ENCODE measurements at places on chromosomes 5 and 9.

DNA sequence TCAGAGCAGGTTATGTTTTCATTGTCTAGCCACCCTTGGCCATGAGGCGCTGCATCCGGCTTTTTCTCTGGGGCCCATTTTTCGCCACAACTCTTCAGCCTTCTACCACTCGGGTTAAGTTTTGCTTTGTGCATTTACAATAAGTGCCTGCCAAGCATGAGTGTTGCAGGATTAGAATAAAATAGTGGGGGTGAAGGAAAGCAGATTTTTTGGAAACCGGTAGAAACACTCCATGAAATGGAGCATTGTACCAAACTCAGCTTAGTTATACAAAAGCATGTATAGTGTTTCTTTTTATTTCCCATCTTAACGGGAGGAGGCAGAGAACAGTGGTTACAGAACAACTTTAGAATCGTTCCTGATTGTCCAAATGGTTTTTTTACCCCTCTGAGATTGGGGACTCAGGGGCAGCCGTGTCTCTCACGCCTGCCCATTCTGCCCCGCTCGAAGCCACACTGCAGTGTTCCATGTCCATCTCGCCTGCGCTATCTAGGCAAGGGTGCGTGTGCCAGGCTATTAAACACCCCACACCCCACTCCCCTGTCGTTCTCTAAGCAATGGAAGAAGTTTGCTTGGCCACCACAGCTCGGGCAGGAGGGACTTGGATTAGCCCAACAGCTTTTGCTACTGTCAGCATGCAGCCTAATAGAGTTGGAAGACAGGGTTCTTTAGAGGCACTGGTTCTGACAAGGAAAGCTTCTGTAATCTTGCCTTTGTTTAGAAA is 268.8 kb upstream of the WWC1 start:
- DNase-seq, result no peak

DNA sequence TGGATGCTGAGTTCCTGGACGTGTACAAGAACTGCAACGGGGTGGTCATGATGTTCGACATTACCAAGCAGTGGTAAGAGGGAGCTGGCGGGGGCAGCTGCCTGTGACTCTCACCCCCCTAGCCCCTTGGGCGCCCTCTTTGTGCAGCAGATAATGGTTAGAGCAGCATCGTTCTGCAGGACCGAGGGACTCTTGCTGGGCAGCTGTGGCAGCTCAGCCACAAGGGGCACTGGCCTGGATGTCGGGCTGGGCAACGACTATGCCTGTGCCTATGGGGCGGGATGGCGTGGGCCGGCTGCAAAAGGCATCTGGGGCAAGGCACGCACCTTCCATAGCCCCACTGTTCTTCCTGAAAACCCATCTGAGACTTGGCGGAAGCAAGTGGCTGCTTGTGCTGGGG is 12.9 kb upstream of the AJM1 start:
- no peak for DNase-seq

DNA sequence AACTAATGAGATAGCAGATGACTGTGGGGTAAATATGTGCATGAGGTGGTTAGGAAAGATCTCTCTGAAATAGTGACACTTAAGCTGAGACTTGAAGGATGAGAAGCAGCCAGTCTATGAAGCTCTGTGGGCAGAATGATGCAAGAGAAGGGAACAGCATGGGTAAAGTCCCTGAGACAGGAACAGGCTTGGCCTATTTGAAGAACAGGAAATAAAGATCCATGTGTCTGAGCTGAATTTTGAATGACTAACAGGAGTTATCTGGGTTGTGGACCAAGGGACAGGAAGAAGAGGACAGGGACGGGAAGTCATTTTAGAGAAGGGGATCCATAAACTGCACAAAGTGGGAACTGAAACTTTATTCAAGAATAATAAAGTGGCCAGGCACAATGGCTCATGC is 25.6 kb upstream of the HMGCS1 start:
- DNase-seq, result no peak

DNA sequence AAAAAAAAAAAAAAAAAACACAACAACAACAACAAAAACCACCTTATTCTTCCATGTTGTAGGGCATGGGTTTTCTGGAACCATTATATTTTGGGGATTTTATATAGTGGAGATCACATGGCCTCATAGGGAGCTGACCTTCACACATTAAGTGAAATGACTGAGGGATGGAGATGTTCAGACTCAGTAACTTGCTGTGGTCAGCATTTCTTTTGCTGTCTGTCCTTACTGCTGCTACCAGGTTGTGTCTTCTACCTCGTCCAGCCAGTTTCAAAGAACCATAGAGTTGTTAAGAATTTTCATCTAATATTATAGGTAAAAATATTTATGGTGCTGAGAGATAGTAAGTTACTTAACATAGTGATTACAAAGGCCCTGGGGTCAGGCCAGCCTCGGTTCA is 107.6 kb downstream of the PDE8B start:
- DNase-seq, result no peak

DNA sequence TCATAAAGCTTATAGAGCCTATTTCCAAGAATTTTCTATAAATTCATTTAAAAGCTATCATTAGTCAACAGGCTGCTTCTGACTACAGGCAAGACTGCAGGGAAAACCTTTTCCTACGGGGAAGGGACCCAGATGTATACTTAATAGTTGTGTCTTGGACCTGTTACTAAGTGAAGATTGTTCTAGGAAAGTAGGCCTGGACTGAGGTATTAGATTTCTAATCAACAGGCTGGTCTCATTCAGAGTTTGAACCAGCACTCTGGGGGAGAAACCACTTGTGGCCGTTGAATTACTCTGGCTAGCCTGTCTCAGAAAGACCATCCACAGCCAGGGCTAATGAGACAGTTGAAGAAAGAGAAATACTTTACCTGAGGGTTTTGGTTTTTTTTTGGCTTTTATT is 60.0 kb downstream of the IL6ST start:
- DNase-seq, result no peak

DNA sequence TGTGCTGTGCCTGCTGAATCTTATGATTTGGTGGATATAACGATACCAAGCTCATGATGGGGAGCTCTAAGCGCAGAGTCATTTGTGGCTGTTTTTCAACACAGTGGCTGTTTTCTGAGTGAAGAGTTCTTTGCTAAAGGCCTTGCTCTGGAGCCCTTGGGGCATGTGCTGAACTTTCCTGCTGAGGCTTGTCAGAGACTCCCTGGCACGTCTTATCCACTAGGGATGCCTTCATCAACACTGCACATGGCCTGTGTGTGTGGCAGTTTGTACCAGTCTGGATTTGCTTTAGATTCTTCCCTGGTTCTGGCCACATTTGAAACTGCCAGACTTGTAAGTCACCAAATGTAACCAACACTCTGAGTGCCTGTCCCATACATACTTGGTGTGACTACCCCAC is 188.2 kb downstream of the DMRT2 start:
- no peak for DNase-seq

DNA sequence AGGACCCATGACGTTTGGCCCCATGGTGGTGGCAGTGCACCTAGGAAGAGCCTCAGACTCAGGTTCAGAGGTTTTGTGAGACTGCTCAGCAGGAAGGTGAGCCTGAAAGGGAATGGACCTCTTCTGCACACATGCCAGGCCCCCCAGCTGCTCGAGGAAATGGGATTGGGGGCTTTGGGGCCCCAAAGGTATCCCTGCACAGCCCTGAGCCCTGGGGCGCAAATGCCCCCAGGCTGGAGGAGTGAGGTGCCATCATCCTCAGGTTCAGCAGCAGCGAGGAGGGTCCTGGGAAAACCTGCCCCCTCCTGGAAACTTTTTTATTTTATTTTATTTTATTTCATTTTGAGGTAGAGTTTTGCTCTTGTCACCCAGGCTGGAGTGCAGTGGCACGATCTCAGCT is 171.8 kb upstream of the MVB12B start:
- no peak for DNase-seq

GRCh38 chr5:173232499-173233346 is 2.3 kb downstream of the NKX2-5 start:
- DNase-seq, result no peak

DNA sequence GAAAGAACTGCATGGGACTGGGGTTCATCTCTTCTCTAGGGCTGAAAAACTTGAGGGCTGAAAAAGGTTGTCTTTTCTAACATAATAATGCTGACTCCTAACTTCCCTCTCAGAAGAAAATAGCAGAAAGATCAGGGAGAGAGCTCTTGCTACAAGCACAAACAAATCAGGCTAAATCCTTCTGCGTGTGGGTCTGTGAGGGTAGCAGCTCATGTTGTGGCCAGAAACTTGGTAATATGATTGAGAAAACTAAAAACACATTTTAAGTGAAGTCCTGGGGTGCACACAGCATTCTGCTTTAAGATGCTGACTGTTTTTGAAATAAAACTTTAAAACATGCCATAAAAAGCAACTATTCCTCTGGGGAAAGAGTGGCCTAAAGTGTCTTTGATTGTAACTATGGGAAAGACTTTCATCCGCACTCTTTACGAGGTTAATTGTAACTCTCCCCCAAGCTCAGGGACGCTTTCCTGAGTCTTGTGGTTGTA is 56.7 kb downstream of the SAXO1 start:
- DNase-seq, result no peak

All from stimulated activated CD4-positive, alpha-beta T cell treated with anti-CD3 and anti-CD28 coated beads, Interleukin-4, amount 100 ng/mL, for 4 hours (primary cell).